T-helper 17 cell (primary cell): ENCODE measurements at places on chromosomes 11 and 22.

DNA sequence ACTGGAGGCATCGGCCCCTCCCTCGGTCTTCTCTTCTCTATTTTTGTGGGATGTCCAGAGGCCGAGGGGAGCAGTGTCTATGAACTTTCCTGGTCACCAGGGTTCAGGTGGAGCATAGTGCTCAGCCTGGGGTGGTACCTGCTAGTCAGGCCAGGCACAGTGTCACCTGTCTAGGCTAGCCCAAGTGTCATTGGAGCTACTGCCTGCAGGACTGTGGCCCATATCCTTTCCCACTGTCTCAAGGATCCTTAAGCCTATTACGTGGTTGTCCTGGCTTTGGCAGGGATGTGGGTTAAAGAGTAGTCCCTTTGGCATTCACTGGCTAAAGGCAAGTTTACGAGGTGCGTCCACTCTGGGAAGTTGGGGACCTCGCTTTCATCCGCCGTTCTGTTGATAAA, 9.3 kb downstream of the RBM14 start:
- DNase-seq = no peak

DNA sequence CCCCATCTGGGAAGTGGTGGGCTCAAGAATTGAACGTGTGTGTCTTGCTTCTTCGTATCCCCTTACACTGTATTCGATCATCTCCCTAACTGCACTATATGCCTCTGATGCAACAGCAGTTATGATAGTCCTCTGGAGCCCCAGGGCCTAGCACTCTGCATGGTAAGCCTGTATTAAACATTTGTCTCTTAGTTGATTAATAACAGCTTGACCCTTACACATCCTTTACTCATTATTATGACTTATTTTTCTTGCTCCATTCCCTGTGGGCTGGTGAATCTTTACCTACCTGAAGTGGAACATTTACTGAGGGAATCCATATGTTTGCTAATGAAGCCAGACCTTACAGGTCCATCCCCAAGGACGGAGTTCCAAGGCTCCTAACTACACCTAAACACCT, 5.6 kb downstream of the STX3 start:
- DNase-seq = no peak

- peak; percentile 1 for DNase-seq
Measured at GRCh38 chr22:49213731-49214352, 613.8 kb downstream of the BRD1 start.

DNA sequence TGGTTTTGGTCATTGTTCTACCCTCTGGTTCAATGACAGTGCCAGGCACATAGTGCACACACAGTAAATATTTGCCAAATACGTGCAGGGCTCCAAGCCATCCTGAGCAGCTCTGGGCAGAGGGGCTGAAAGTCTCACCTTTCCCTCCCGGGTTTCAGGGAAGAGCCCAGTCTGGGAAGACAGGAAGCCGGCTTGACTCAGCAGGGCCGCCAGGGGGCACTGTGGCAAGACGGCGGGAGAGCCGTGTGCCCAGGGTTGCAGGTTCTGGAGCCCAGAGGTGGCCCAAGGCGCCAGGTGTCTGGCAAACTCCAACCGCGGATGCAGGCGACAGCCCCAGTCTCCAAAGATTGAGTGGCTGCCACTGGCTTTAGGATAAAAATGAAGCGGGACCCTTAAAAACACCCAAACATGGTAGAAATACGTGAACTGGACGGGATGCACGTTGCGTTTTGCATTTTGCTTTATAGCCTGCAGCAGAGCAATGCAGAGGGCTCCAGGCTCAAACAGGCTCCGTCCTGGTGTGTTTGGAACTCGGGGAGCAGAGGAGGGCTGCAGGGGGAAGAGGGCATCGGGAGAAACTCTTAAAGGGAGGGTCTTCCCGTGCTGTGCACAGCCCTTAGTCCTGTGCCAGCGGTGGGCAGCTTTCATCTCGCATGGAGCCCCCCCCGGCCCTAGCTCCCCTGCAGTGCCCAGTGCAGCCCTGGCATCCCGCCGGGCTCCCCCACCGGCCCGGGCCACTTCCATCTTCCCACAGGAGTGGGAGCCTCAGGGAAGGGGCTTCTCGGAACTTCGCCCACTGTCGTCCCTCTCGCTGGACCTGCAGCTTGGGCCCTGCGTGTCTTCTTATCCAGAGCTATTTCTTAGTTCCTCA, 10.7 kb downstream of the KRTAP5-5 start:
- DNase-seq = no peak

GRCh38 chr11:21411104-21411503, 741.7 kb downstream of the NELL1 start:
- no peak for DNase-seq

DNA sequence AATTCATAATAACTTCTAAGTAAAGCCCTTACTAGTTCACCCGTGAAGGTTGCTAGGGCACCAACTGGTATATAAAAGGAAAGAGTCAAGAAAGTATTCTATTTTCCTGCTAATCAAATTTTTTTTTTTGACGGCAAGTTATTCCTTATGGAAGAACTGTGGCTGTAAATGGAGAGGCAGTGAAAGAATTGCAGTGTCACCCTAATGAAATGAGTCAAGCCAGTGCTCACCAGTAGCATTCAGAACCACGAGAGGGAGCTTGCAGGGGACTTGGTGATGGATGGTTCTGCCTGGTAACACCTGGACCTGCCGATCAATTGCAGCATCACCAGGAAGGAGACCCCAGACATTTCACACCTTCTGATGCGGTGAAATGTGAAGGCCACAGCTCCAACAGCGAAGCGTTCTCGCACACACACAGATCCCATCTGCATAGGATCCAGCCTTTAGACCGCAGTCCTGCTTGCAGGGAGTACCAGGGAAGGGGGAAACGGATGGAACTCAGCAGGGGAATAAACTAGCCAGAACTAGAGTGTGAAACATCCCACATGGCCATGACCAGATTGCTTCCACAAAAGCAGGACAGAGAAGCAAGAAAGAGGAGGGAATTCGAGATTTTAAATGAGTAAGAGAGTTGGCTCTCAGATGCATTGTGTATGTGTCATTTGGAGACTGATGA, 326.2 kb downstream of the TBC1D22A start:
- no peak for DNase-seq

DNA sequence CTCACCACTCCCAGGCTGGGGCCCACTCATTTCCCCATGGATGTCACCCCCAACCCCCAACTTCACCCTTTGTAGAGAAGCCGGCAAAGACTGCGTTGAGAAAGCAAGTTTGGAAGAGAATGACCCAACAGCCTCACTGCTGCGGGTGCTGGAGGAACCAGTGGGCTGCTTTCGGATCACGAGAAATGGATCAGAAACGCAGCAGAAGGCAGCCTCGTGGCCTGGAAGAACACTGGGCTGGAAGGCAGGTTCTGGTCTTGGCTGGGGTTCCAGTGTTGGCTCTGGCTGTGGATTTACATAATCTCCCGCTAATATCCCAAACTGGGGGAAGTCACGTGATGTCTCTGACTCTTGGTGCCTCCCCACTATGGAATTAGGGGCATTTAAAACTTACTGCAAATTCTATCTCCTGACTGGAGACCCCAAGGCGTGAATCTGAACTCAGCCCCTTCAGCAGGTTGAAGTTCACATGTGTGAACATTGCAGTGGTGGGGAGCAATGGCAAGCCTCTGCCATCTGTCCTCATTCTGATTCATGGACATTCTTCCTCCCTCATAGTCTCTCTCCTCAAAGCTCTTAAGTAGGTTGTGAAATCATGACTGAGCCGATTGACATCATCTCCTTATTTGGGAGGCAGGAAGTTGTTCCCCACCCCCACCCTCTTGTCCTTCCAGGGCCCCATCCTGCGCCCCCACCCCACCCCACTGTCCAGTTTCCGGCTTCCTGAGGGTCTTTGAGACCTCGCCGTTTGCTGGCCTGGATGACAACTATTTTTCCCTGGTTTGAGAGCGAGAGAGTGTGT, 37.0 kb upstream of the TIMP3 start:
- no peak for DNase-seq

GRCh38 chr11:104175769-104176168, 11.8 kb upstream of the PDGFD start:
- DNase-seq = no peak

GRCh38 chr22:31142285-31142684, 2.0 kb upstream of the PLA2G3 start:
- no peak for DNase-seq

DNA sequence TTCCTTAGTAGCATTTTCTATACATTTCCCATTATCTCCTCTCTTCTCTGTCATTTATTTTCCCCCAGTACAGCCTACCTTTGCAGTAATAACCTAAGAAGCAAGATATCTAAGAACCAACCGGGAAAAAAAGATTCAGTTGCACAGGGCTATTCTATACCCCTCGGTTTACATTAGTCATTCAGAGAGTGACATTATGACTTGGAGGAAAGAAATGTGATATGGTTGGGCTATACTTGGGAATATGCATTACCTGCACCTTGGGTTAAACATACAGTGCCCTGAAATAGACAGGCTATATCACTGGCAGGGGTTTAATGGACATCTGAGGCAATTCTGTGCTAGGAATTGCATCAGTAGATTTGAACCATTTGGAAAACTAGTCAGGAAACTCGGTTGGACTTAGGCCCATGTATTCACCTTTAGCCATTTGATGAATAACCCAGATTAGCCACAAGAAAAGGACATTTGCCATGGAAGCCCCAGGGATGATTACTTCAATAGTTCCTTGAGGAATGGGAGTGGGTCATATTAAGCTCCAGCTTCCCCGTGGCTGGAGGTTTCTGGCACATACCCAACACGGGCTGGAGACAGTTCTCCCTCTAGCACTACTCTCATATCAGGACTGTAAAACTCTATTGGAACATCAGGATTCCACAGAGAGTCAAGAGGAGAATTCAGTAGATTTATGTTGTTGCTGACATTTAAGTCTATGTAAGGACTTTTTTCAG, 973.2 kb downstream of the NTM start:
- DNase-seq = no peak

DNA sequence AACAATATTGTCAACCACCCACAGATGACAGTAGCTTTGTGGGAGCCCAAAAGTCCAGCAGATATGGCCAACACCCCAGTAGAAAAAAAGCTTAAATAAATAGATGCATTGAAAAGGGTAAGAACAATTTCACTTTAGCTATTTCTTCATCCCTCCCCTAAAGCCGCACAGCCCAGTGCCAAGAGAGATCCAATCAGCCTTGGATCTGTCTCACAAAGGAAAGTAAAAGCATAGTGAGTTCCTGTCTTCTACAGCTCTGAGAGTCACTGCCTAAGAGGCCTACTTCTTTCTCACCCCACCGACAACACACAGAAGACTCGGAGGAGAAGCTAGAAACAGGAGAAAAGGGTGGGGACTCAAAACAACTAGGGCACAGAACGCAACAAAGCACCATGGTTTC, 196.4 kb downstream of the SBF2 start:
- no peak for DNase-seq

DNA sequence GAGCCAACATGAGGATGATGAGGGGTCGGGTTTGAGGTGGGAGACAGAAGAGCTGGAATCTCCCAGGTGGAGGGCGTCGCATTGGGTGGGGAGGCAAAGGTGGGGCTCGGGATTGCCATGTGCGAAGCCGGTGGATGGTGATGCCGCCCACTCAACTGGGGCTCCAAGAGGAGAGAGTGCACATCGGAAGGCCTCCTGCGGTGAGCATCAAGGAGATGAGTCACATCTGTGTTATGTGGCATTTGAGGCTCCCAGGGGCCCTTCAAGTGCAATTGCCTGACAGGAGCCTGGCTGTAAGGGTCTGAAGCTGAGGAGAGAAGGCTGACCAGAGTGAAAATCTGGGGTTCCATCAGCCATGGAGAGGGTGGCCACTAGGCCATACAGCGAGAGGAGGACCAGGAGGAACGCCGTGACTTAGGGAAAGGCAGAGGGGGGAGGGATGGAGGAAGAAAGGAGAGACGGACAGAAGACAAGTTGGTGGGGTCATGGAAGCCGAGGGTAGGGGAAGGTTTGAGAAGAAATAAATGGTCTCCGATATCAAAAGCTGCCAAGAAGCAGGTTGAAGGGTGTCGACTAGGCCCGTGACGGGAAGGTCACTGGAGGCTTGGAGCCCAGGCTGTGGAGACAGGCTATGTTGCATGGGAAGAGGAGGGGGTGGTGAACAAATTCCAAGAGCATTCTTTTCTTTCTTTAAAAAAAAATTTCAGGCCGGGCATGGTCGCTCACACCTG, 21.3 kb downstream of the RASD2 start:
- no peak for DNase-seq

DNA sequence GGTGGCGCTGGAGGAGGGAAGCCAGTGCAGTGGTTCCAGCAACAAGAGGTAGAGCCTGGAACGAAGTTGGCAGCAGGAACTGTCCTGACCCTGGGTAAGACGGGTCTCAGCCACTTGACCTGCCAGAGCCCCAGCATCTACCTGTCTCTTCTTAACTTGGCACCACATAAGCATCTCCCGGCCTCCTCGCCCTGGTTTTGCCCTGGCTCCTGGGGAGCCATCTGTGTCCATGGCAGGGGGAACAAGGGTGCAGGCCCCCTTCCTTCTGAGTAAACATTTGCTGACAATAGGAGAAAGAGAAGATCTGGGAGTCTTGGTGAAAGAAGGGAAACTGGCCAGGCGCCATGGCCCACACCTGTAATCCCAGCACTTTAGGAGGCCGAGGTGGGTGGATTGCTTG, 12.8 kb downstream of the P2RY2 start:
- DNase-seq = no peak

GRCh38 chr22:37386441-37386840, 40.8 kb downstream of the ELFN2 start:
- DNase-seq = no peak

DNA sequence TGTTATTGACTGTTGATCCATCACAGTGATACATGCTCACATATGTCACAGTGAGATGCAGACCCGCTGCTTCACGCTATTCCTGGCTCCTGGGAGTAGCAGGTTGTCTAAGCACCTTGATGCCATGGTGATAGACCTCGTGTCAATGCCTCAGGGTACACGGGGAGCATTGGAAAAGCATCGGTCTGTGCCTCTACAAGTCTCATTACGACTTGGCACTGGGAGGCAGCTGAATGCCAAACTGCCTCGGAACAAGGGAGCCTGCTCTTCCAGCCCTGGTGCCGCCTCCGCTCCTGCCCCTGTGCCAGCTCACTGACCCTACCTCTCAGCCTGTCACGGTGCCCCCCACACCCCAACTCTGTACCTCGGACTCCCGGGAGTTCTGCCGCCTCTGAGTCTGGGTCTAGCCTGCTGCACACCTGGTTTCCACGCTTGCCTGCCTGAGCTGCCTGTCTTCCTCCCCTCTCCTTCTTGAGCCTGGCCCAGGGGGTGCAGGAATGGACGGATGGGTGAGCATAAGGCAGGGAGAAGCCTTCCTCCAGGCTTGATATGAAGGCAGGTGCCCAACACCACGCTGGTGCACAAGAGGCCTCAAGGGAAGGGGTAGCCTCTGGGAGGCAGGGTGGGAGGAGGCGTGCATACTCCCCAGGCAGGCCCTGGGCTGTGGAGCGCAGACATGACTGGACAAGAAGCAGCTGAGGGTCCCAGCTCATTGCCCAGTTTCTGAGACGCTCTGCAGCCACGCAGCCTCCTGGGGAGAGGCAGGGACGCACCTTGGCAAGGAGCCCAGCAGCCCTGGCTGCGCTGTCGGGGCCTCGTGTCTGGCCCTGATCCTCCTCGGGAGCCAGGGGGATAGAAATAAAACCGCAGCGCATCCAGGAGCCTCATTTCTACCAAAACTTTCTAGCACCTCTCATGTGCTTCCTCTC, 1.8 kb upstream of the NFAM1 start:
- DNase-seq = no peak

DNA sequence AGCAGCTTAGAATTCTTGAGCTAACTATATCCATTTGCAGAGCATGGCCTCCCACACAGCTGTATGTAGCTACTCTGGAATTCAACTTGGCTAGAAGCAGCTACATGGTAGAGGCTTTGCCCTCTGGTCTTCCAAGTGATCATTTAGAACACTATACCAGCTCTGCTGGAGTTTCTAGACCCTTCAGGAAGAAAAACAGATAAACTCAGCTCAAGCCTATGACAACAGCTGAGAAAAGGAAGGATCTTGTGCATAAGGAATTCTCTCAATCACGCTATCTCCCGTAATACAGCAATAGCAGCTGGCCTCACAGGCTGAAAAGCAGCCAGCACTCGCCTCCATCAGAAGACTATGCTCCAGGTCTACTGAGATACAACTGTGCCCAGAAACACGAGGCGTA, 50.6 kb upstream of the APOA1 start:
- no peak for DNase-seq
